ENCODE measurements at places on chromosomes 6 and 20. TPM values are rescaled to one million over a fixed set of nuclear protein-coding genes. Genes with fewer than 3 reads are reported as not detected.

- ATAC-seq = no peak
Measured at GRCh38 chr6:125299257-125299656, 2.5 kb downstream of the HDDC2 start.

DNA sequence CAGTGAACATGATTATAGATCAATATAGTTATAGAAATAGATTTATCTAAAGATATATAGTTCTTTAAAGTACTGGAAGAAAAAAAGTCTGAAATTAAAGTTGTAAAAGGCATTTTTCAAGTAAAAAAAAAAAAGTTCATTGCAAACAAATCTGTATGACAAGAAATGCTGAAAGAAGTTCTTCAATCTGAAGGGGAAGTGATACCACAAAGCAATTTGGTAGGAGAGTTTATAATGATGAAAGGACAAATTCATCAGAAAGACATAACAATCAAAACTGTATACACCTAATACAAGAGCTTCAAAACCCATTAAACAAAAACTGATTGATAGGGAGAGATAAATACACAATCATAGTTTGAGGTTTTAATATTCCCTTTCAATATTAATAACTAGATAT lies 14.1 kb downstream of the HUS1B start:
- no peak for ATAC-seq

DNA sequence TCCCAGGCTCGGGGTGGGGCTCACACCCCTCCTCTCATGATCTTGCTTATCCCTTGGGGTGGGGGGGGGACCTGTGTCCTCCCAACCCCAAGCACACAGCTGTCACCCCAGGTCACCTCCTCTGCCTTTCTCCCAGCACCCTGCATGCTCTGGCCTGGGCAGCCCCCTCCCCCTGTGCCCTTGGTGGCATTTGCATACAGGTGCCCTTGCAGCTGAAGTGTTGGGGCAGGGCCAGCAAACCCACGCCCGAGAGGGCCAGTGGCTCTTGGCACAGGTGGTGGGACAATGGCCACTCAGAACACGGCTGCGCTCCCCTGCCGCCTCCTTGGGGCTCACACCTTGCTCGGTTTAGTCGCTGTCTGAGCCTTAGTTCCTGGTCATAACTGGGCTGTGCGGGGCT lies 11.3 kb upstream of the MYT1 start:
- no peak for ATAC-seq

DNA sequence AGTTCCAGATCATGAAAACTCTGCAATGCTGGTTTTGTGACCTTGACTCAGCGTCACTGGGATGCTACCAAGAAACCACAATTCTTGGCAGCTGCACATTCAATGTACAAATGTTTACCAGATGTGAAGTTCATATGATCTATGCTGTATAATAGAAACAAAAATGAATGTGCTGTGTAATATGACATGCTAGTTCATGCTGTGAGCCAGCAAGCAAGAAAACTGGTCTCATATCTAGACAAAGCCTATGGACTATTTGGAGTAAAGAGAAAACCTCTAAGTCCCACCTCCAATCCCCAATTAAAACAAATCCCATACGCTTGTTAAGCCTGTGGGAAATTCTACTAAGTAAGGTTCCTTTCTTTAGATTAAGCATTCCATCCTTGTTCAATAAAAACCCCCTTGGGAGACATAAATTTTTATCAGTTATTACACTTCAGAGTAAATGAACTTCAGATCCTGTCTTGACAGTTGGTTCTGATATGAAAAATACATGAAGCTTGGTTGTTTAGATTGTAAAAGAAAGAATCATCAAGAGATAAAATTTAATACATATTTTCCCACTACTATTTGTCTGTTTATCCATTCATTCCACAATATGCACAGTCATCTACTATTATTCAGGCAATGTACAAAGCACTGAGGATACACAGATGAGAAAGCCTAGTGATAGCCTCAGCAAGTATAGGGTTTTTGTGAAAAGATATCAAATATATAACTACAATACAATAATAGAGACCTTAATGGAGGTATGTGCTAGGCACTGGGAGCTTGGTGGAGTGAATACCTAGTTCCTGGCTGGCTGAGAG lies 20.1 kb downstream of the COL21A1 start:
- no peak for ATAC-seq

GRCh38 chr20:4076671-4077070 lies 61.3 kb upstream of the RNF24 start:
- ATAC-seq = peak; percentile 74

DNA sequence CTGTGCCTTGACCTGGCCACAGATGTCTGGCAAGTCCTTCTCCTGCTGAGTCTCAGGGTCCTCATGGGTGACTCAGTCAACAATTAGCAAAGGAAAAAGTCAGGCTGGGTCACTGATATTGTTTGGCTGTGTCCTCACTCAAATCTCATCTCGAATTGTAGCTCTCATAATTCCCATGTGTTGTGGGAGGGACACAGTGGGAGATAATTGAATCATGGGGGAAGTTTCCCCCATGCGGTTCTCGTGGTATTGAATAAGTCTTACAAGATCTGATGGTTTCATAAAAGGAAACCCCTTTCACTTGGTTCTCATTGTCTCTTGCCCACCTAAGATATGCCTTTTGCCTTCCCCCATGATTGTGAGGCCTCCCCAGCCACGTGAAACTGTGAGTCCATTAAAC lies 45.7 kb downstream of the PREX1 start:
- no peak for ATAC-seq

GRCh38 chr20:32191422-32191821 lies 16.1 kb downstream of the PLAGL2 start:
- peak; percentile 5 for ATAC-seq

GRCh38 chr20:49690899-49691620 lies 22.6 kb downstream of the B4GALT5 start:
- peak; percentile 56 for ATAC-seq

The PHACTR1 gene
- 1.6 TPM for total RNA-seq

The NSFL1C gene
- 88.7 TPM for total RNA-seq

The PPP1R14C gene
- 36.0 TPM for total RNA-seq

All from esophagus mucosa (tissue), 1 donor.